GM03348 (cell line): ENCODE measurements at places on chromosomes 2 and 18.

DNA sequence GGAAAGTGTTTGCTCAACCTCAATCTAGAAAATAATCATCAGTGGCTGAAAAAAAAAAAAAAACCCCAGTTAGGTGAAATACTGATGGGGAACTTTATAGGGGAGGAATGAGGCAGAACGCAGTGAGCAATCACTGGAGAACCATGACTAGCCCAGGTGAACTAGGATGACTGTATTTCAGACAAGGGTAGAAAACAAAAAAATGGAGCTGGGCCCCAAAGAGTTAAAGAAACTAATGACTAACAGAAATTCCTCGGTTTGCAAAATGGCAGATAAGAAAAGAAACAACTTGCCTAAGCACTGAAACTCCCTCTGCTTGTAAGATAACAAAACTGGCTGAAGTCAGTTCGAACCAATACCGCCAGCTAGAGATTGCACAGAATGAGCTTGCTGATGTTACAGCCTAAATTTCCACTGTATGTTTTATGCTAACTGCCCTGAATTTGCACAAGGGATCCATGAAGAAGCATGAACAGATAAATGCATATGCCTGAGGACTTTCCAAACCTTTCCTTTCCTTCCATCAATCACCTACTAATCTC is 245.9 kb downstream of the METTL4 start:
- no peak for DNase-seq

DNA sequence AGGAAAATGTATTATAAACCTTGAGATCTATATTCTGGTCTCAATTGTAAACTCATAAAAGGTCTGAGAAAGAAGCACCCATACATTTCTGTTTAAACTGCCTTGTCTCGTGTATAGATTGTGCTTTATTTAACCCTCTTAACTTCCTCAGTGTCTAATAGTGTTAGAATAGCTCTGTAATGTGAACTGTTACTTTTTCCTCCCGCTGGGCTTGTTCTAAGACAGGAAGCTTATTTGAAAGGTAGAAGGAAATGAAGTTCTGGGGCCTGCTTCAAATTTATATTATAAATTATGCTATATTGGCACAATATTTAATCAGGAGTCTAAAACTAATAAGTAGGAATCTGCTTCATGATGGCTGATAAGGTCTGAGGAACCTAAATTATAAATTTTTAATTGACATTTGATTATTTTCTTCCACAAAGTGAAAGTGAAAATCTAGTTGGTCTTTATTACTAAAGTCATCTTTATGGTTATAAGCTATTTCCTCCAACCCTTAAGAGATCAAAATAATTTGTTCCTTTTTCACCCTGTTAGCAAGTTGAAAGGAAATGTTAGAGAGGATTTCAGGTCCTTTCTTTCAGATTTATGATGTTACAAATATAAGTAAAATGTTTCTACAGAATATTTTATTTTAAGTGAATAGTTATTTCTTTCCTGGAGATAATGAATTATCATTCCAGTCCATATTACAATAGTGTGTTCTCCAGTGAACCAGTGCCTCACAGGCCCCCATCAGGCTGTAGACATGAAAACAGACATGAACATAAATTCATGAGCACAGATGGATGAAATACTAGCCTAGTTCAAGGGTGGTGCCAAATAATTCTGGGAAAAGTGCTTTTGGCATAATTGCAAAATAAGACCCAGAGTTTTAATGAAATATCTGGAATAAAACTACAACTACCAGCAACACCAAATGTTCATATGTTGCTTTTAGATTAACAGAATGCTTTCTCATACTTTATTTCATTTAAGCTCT is 7.9 kb downstream of the MFSD6 start:
- no peak for DNase-seq

GRCh38 chr2:66561645-66562303 is 126.8 kb downstream of the MEIS1 start:
- DNase-seq, result no peak

GRCh38 chr2:109601783-109602182 is 12.0 kb downstream of the SEPTIN10 start:
- DNase-seq, result no peak

GRCh38 chr2:70073493-70073892 is 13.8 kb upstream of the PCBP1 start:
- DNase-seq, result no peak

DNA sequence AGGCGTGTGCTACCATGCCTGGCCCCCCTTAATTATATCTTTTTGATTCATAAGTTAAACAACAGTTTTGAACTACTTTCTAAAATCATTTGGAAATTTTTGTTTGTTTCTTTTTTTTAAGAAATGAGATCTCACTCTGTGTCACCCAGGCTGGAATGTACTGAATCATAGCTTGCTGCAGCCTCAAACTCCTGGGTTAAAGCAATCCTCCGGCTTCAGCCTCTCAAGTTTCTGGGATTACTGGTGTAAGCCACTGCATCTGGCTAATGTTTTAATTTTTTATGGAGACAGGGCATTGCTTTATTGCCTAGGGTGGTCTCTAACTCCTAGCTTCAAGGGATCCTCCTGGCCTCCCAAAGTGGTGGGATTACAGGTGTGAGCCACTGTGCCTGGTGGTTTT is 71.5 kb downstream of the BABAM2 start:
- no peak for DNase-seq

DNA sequence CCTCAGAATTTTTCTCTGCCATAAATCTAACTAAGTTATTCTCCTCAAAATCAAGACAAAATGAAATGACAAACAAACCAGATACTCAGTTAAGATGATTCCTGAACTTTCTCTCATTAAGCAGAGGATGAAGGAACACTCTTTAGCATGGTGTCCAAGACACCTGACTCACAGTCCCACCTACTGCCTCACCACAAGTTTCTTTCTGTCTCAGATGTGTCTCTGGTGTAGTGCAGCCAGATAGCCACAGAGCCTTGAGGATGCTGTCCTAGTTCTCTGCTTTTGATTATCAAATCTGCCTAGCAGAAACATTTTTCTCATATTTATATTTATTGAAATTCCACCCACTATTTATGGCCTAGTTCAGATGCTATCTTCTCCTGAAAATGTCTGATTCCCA is 103.6 kb upstream of the TMEM200C start:
- DNase-seq, result no peak

- DNase-seq, result no peak
Measured at GRCh38 chr2:67877301-67877700, 185.5 kb downstream of the C1D start.

DNA sequence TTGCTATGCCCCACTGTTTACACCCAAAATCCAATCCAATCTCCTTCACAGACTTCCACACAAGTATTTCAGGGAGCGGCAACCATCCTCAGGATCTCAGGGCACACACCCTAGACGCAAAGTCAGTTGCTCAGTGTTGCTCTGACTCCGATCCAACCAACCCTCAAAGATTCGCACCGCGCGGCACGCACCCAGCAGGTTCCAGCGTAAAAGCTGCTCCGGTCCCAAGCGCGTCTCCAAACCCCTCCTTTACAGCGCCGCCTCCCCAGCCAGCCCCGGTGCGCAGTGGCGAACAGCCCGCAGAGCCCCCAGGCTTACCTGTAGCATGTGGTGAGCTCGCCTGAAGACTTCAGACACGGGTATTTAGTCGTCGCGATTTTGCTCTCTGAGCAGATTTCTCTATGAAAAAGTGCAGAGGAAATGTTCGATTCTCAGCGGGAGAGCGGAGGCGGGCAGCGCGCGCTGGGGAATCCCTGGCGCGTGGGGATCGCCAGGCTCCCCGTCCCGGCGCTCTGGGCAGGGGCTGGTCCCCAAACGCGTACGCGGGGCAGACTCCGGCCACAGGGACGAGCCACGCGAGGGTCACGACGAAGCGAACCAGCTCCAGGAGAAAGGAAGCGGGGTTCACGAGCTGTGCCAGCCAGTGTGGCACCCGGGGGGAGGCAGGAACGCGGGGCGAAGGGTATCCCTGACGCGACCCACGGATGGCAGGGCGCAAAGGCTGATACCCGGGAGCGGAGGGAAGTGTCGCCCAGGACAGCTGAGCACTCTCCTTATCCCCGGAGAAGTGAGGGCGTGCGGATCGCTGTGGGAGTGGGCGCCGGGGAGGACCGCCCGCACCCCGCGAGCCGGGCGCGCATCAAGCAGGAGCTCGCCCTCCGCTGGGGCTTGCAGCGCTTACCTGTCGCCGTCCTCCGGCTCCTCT is 650 bp downstream of the CCBE1 start:
- DNase-seq, result peak; percentile 62

DNA sequence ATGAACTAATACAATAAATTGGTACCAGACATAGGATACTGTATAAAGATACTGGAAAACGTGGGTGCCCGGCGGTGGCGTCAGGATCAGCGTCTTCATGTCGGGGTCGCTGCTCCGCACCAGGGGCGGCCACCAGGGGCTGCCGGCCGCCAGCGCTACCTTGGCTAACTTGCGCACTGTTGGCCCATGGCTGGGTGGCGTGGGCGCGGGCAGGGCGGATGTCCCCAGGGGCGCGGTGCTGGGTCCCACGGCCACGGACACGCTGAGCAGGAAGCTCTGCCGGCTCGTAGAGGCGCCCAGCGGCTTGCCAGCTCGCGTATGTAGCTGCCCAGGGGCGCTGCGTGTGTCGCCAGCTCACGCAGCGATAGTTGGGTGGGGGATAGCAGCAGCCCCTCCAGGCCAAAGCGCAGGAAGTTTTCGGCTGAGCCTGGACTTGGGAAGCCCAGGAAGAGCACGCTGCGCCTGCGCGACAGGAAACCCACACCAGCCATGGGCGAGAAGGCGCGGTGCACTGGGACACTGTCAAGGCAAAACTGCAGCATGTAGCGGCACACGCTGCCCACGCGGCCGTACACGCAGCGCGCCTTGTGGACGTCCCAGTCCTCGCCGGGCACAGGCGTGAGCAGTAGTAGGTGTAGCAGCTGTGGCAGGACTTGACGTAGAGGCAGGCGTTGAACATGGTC is 299.9 kb downstream of the CCDC74A start:
- DNase-seq, result no peak

GRCh38 chr2:221836095-221836494 is 264.0 kb upstream of the EPHA4 start:
- DNase-seq, result no peak

DNA sequence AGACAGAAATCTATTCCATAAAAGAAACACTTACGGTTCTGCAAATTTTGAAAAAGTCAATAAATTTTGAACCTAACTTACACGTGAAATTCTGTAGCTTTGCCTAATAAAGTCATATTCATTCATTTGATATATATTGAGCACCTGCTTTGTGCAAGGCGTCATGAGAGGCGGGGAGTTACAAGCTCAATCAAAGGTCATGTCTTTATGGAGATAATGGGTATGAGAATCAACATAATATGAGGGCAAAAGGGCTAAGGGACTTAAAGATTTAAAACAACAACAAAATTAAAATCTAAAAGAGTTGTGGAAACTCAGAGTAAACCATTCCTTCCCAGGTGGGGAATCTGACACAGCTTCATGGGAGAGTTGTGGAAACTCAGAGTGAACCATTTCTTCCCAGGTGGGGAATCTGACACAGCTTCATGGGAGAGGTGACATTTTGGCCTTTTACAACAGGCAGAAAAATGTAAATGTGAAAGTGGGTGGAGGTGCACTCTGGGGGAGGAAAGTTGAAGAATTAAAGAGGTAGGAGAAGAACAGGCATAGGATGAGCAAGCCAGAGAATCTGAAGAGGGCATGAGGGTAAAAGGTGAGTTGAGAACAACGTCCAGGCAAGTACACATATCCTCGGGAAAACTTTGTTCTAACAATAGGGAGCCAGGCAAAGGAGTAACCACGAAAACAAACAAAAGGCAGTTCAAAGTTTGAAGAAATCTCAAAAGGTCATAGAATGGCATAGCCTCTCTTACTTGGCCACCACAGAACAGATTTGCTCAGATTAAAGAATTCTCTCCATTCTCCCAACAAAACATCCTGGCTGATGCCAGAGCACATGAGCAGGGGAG is 49.5 kb upstream of the CD226 start:
- DNase-seq, result no peak

- peak; percentile 67 for DNase-seq
Measured at GRCh38 chr18:73848656-73849055, 299.0 kb downstream of the FBXO15 start.

- DNase-seq, result no peak
Measured at GRCh38 chr2:145584353-145584752, 1064.4 kb upstream of the ZEB2 start.

DNA sequence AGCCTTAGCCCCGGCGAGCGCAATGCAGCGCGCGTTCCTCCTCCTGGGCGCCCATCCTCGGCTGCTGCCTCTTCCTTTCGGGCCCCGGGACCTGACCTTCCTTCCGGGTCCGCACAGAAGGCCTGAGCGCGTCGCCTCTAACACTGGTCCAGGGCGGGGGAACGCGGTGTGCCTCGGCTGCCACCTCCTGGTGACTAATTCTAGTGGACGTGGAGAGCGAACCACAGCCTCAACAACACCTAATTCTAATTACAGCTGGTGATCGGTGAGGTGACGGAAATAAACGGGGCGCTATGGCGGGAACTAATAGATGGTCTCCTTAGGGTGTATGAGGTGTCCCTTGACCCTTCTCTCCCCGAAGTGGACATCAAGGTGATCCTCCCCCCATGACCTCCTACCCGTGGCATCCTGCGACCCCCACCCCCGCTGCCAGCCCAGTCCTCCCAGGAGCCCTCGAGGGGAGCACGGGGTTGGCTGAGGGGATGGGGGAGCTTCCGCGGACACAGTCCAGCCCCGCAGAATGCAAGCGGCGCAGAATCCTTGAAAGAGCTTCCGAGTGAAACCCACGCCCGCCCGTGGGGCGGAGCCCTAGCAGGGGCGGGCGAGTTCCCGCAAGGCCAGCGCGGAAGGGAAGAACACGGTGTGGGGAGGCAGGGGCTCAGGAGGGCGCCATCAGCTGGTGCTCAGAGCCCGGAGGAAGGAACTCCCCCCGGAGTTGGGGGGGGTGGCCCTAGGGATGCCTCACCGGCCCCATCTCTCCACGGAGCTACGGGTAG is 12.8 kb upstream of the HMSD start:
- peak; percentile 92 for DNase-seq

DNA sequence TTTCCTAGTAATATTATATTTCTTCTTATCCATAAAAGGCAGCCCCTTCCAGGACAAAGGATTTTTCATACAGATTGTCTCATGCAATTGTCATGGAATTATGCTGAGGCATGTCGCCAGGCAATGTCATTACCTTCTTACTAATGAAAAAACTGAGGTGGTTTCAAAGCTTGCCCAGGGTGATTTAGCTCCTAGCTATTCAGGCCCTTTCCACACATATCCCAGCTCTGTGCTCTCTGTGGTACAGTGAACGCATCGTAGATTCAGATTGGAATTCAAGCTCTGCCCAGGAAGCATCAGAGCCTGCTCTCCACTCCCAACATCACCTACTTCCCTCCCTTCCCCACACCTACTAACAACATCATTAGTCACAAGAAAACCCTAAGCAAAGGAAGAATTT is 60.1 kb downstream of the ATP8B1 start:
- DNase-seq, result peak; percentile 72

DNA sequence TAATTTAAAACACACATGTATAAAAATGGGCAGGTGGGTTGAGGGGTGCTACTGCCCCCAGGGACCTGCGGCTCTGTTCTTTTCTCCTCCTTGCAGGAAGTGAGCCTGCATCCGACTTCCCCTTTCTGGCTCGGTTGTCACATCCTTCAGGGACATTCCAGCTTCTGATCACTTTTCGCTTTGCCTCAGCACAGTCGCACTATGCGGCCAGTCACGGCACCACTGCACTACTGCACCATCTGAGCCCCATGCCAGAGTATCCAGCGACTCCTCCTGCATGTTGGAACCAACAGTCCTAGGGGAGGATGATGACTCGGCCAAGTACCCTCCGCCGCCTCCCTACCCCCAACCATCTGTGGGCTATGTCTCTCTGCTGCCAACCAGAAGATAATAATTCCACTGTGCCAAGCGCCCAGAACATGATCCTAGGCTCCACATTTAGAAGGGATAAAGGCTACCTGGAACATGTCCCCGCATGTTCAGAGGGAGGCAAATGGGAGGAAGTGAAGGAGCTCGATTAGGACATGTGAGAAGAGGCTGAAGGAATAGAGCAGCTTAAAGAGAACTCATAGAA is 17.6 kb downstream of the CDC42EP3 start:
- no peak for DNase-seq

GRCh38 chr2:32663864-32664263 is 36.0 kb downstream of the TTC27 start:
- DNase-seq, result no peak
